ENCODE measurements at places on chromosomes 1 and 21. TPM values are rescaled to one million over a fixed set of nuclear protein-coding genes. Genes with fewer than 3 reads are reported as not detected.

GRCh38 chr1:240644732-240645131 is 32.8 kb upstream of the GREM2 start:
- no peak overlapping the region for H3K27ac ChIP-seq
- no peaks in the 10 kb centered on the region for H3K27me3 ChIP-seq
- no peaks in the 10 kb centered on the region for H3K36me3 ChIP-seq
- DNase-seq: no peak
- H3K4me1 ChIP-seq: no peaks in the 10 kb centered on the region

C1orf116 gene
- 1.0 TPM for total RNA-seq

TFF3 gene
- total RNA-seq: 1.3 TPM

DNA sequence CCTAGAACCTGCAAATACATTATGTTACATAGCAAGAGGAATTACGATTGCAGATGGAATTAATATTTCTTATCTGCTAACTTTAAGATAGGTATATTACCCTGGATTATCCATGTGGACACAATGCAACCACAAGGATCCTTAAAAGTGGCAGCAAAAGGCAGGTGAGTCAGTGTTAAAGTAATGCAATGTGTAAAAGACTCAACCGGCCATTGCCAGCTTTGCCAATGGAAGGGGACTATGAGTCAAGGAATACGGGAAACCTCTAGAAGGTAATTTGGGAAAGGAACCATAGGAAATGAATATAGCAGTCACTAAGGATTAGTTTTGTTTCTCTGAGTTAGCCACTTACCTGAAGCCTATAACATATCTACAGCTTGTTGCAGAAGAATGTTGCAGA is 692.1 kb upstream of the ZP4 start:
- H3K4me3 ChIP-seq: no peak overlapping the region
- no peaks in the 10 kb centered on the region for H3K36me3 ChIP-seq
- H3K27me3 ChIP-seq: no peaks in the 10 kb centered on the region
- DNase-seq: no peak

- no peak overlapping the region for H3K4me3 ChIP-seq
- no peaks in the 10 kb centered on the region for H3K36me3 ChIP-seq
- peak; percentile 22 for DNase-seq
- no peaks in the 10 kb centered on the region for H3K27me3 ChIP-seq
- H3K27ac ChIP-seq: no peak overlapping the region
Observed at GRCh38 chr1:102970496-102971078, 137.7 kb downstream of the COL11A1 start.

Measured in adrenal gland (tissue), 19 donors.